ENCODE measurements at places on chromosomes 6 and 20.
A peak's percentile ranks its signal among the peaks of the same experiment; 100 is the strongest.

DNA sequence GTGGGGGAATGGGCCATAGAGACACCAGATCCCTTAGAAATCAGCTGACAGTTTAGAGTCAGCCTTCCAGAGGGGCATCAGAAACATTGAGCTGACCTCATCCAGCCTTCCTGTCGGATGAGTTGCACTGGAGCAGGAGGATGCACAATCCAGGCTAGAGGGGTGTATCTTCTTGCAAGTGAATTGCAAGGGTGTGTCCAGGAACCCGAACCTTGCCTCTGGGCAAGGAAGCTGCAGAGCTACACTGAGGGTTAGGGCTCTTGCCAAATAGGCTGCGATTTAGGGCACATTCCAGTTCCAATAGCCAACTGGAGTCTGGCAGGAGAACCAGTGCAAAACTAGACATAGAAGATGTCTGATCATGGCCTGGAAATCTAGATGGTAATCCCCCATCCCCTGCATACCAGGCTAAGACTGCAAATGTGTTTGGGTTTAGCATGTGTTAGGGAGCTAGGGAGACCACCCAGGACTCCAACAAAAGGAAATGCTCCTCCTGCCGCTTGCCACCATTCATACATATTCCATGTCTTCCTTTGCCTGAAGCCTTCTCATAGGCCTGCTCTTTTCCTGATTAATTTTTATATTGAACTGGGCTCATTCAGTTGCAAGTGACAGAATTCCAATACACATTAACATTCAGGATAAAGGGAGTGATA is 6.3 kb upstream of the UTRN start:
- no peak for DNase-seq
- H3K36me3 ChIP-seq: no peaks in the 10 kb centered on the region
- no peak overlapping the region for H3K4me3 ChIP-seq
- H3K27ac ChIP-seq: no peak overlapping the region

- no peak overlapping the region for H3K4me3 ChIP-seq
- H3K36me3 ChIP-seq: no peaks in the 10 kb centered on the region
- no peaks in the 10 kb centered on the region for H3K27me3 ChIP-seq
- DNase-seq: peak; percentile 43
- H3K4me1 ChIP-seq: no peaks in the 10 kb centered on the region
These were observed 164.5 kb downstream of the CD83 start for GRCh38 chr6:14281811-14282660.

DNA sequence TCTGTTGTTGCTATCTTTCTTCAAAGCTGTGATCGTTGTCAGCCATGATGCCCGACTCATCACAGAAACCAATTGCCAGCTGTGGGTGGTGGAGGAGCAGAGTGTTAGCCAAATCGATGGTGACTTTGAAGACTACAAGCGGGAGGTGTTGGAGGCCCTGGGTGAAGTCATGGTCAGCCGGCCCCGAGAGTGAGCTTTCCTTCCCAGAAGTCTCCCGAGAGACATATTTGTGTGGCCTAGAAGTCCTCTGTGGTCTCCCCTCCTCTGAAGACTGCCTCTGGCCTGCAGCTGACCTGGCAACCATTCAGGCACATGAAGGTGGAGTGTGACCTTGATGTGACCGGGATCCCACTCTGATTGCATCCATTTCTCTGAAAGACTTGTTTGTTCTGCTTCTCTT is 19.3 kb downstream of the ABCF1 start:
- no peaks in the 10 kb centered on the region for H3K27me3 ChIP-seq
- no peak for DNase-seq
- H3K4me3 ChIP-seq: no peak overlapping the region
- peaks cover 11% of the 10 kb centered on the region for H3K4me1 ChIP-seq
- no peak overlapping the region for H3K27ac ChIP-seq

GRCh38 chr6:35011096-35012041 is 122.3 kb downstream of the ANKS1A start:
- no peaks in the 10 kb centered on the region for H3K27me3 ChIP-seq
- no peak for DNase-seq
- H3K36me3 ChIP-seq: no peaks in the 10 kb centered on the region

DNA sequence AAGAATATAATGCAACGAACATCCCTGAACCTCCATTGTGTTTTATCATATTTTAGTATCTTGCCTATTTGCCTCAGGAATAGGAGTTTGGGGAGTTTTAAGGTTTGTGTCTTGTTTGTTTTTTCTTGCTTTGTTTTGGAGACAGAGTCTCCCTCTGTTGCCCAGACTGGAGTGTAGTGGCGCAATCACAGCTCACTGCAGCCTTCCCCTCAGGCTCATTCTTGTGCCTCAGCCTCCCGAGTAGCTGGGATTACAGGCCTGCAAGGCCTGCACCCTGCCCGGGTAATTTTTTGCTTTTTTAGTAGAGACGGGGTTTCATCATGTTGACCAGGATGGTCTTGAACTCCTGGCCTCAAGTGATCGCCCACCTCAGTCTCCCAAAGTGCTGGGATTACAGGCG is 63.3 kb upstream of the CARMIL1 start:
- H3K36me3 ChIP-seq: no peaks in the 10 kb centered on the region
- no peak overlapping the region for H3K27ac ChIP-seq
- no peak for DNase-seq
- H3K4me3 ChIP-seq: no peak overlapping the region
- H3K4me1 ChIP-seq: no peaks in the 10 kb centered on the region
- no peaks in the 10 kb centered on the region for H3K27me3 ChIP-seq

- peak; percentile 4 for DNase-seq
- no peaks in the 10 kb centered on the region for H3K27me3 ChIP-seq
- no peak overlapping the region for H3K27ac ChIP-seq
- no peaks in the 10 kb centered on the region for H3K4me1 ChIP-seq
These were observed 18.5 kb upstream of the ISM1 start for GRCh38 chr20:13202565-13202964.

DNA sequence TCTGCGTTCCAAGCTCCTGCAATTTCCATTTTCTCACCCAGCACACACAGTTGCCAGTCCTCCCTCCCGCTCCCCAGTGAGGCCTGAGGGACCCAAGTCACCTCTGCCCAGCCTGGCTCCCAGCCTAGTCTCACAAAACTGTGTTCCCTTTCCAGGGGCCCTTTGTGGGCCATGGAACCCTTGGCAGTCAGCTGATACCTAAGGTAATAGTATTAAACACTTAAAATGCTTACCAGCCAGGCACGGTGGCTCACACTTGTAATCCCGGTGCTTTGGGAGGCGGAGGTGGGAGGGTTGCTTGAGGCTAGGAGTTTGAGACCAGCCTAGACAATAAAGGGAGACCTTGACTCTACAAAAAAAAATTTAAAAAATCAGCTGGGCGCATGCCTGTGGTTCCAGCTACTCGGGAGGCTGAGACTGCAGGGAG is 3.2 kb upstream of the RBM38 start:
- DNase-seq: peak; percentile 46
- peaks cover 31% of the 10 kb centered on the region for H3K4me1 ChIP-seq
- no peak overlapping the region for H3K27ac ChIP-seq
- H3K4me3 ChIP-seq: no peak overlapping the region
- no peaks in the 10 kb centered on the region for H3K36me3 ChIP-seq

GRCh38 chr20:44433751-44434538 is 41.7 kb upstream of the TTPAL start:
- H3K4me3 ChIP-seq: no peak overlapping the region
- DNase-seq: no peak
- H3K4me1 ChIP-seq: no peaks in the 10 kb centered on the region
- H3K27me3 ChIP-seq: no peaks in the 10 kb centered on the region
- peak overlapping the region; percentile 14 for H3K27ac ChIP-seq

- DNase-seq: no peak
- no peaks in the 10 kb centered on the region for H3K27me3 ChIP-seq
- no peaks in the 10 kb centered on the region for H3K36me3 ChIP-seq
- H3K4me3 ChIP-seq: no peak overlapping the region
These were observed 609.8 kb downstream of the RFPL4B start for GRCh38 chr6:112956696-112957535.

GRCh38 chr20:48717095-48717672 is 110.6 kb downstream of the PREX1 start:
- H3K27me3 ChIP-seq: no peaks in the 10 kb centered on the region
- DNase-seq: no peak
- H3K36me3 ChIP-seq: no peaks in the 10 kb centered on the region
- H3K27ac ChIP-seq: no peak overlapping the region
- H3K4me1 ChIP-seq: peaks cover 9% of the 10 kb centered on the region
- no peak overlapping the region for H3K4me3 ChIP-seq

DNA sequence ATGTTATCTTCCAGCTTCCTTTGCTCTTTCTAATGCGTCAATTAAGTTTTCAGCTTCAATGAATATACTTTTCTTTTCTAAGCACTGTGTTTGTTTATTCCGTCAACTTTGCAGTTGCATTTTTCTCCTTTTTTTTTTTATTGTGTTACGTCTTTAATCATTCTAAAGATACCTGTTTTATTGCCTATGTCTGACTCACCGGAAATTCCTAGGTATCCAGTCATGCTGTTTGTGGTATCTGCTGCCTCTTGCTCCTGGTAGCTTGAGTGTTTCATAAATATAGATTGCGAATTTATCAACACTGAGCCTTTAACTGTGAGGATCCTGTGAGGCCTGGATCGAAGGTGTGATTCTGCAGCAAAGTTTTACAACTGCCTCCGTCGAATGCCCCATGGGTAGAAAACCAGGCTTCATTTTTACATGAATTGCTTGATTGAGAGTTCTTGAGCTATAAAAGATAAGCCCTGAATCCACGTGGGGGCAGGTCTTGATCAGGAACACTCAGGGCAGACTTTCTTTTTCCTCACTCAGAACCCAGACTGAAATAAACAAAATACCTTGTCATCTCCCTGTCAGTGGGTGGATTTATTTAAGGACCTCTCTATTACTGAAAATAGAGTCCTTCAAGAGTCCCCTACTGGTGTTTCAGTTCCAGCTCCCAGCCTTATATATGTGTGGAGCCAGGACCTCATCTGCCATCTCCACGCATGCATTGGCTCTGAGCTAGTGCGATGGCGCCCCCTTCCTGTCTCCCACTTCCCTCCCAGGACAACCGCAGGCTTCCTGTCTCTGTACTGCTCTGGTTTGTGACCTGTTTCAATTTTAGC is 60.1 kb upstream of the LRRC1 start:
- no peak overlapping the region for H3K27ac ChIP-seq
- H3K4me3 ChIP-seq: no peak overlapping the region
- no peaks in the 10 kb centered on the region for H3K36me3 ChIP-seq
- peaks cover 17% of the 10 kb centered on the region for H3K4me1 ChIP-seq
- no peaks in the 10 kb centered on the region for H3K27me3 ChIP-seq
- DNase-seq: peak; percentile 54

- no peak overlapping the region for H3K4me3 ChIP-seq
- no peak overlapping the region for H3K27ac ChIP-seq
- H3K4me1 ChIP-seq: peaks cover 94% of the 10 kb centered on the region
- no peak for DNase-seq
- H3K27me3 ChIP-seq: no peaks in the 10 kb centered on the region
- no peaks in the 10 kb centered on the region for H3K36me3 ChIP-seq
These were observed 9.0 kb downstream of the FKBP1A start for GRCh38 chr20:1383623-1384404.

DNA sequence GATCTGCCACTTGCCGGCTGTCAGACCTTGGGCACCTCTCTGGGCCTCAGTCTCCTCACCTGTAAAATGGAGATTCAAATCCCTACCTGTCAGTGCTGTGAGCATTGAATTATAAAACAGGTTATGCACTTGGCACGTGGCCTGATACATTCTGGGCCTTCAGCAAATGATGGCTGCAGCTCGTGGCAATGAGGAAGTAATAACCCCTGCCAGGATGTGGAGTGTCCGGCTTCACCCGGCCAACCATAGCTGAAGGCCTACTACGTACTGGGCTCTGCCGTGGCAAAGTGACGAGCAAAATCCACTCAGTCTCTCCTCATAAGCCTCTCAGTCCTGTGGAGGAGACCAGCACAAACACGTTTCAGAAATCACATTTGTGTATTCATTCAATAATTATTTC is 10.9 kb upstream of the VSTM2L start:
- H3K27me3 ChIP-seq: no peaks in the 10 kb centered on the region
- no peaks in the 10 kb centered on the region for H3K36me3 ChIP-seq
- no peaks in the 10 kb centered on the region for H3K4me1 ChIP-seq
- DNase-seq: no peak
- H3K27ac ChIP-seq: no peak overlapping the region
- no peak overlapping the region for H3K4me3 ChIP-seq

- no peak overlapping the region for H3K4me3 ChIP-seq
- H3K4me1 ChIP-seq: peaks cover 37% of the 10 kb centered on the region
- no peaks in the 10 kb centered on the region for H3K27me3 ChIP-seq
- no peak overlapping the region for H3K27ac ChIP-seq
- peak; percentile 75 for DNase-seq
These were observed 81.6 kb downstream of the MRPL14 start for GRCh38 chr6:44045672-44046015.

DNA sequence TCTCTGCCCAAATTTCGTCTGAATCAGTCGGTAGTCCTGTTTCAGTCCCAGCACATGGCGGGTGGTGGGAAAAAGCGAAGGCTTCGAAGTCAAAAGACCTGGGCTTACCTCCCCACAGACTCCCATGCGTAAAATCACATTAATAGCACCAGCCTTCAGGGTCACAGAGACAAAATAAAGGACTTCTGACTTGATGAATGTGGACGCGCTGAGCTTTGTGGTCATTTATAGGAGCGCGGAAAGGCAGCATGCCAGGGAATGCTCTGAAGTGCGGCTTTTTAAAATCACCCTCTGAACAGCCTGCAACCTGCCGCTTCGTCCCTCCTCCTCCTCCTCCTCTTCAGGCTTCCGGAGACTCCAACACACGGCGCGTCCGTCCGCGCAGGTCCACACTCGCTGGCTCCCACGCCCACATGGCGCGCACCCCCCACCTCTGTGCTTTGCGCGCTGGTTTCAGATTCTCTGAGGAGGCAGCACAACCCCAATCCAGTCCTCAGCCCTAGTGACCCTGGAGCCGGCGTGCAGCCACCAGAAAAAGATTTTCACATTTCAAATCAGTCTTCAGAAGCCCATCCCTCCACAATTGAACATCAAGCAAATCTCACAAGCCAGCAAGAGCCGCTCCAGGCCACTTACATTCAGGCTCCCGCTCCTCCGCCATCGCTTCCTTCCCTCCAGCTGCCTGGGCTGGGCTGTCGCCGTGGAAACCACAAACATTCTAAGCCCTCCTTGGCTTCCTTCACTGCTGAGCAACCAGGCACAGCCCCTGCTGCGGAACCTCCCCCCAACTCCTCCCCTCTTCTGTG is at the start of gene C6orf118:
C6orf118 (minus strand) TSS at position 680 of the 806 bp plus-strand sequence; CDS start at position 661, 19 bp downstream.
- H3K36me3 ChIP-seq: no peaks in the 10 kb centered on the region
- no peaks in the 10 kb centered on the region for H3K27me3 ChIP-seq
- H3K27ac ChIP-seq: no peak within 1 kb of the TSS
- peak; percentile 96 for DNase-seq
- H3K4me1 ChIP-seq: peaks cover 8% of the 10 kb centered on the region
- peak within 1 kb of the TSS; percentile 50 for H3K4me3 ChIP-seq

- peaks cover 25% of the 10 kb centered on the region for H3K4me1 ChIP-seq
- peak within 1 kb of the TSS; percentile 95 for H3K27ac ChIP-seq
- H3K27me3 ChIP-seq: peaks cover 35% of the 10 kb centered on the region
- H3K4me3 ChIP-seq: peak within 1 kb of the TSS; percentile 78
- no peaks in the 10 kb centered on the region for H3K36me3 ChIP-seq
- peak; percentile 54 for DNase-seq
These were observed at the start of gene IL20RA for GRCh38 chr6:137044366-137045221. TSS of gene IL20RA (minus strand) at chr6:137044965. CDS start at chr6:137044728, 237 bp downstream.
